GOT3 (cell line): ENCODE measurements at places on chromosomes 6 and 20.

DNA sequence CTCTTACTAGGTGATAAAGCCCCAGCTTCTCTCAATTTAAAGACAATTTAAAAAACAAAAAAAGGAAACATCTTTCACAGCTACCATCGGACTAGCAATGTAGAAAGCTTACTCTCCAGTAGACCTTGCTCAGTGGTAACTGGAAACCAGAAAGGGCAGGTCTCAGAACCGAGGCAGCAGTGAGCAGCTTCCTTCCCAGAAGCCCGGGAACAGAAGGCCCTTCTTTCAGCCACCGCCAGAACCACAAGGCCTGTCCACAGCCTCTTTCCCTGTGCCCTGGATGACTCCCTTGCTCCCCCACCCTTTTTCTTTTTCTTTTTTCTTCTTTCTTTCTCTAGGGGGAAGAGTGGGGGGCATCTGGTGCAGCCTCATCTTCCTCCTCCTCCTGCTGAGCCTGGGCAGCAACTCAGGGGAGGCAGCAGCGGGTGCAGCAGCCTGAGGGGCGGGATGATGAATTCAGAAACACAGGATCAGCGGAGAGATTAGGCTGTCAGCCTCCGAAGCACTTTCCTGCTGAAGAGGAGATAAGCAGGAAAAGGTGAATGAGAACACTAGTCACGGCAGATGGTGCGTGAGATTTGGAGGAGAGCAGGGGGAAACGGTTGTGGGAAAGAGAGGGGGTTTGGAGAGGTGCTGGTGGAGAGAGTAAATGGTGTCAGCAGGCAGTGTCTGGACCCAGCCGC is 158.5 kb downstream of the ID4 start:
- DNase-seq: no peak

GRCh38 chr20:32527052-32527446 is 58.1 kb downstream of the NOL4L start:
- no peak for DNase-seq

DNA sequence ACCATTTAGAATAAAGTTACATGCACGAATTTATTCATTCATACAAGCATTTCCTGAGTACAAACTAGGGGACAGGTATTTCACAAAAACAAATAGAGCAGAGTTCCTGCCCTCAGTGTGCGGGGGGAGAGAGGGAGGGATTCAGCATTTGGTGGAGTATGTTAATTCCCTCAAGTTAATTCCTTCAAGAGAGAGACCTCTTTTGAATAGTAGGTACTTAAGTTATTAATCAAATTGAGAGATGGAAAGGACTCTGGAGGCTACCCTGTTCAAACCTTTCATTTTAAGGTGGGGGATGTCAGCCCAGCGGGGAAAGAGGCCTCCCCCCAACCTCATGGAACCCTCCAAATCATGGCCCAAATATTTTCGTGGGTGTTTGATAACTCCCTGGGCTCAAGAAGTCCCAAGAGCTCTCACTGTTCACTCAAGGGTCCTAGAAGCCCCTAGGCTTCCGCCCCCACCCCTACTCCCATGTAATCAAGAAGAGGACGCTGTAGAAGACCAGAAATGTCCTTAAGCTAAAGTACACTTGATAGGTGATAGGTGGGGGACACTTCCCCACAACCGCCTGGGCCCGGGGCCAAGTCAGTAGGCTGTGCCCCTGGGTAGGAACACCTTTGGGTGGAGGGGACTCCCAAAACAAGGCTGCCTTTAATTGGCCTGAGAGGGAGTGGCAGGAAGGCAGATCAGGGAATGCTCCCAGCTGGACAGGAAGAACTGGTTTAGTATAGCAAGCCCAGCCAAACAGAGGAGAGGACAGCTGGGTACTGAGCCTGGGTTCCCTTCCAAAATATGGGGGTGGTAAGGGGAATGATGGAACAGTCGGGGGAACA is 2.9 kb downstream of the SDC4 start:
- no peak for DNase-seq

- DNase-seq: no peak
Observed at GRCh38 chr20:37992802-37993409, 40.4 kb downstream of the TTI1 start.

- no peak for DNase-seq
Observed at GRCh38 chr6:55704421-55704820, 125.4 kb upstream of the HMGCLL1 start.

DNA sequence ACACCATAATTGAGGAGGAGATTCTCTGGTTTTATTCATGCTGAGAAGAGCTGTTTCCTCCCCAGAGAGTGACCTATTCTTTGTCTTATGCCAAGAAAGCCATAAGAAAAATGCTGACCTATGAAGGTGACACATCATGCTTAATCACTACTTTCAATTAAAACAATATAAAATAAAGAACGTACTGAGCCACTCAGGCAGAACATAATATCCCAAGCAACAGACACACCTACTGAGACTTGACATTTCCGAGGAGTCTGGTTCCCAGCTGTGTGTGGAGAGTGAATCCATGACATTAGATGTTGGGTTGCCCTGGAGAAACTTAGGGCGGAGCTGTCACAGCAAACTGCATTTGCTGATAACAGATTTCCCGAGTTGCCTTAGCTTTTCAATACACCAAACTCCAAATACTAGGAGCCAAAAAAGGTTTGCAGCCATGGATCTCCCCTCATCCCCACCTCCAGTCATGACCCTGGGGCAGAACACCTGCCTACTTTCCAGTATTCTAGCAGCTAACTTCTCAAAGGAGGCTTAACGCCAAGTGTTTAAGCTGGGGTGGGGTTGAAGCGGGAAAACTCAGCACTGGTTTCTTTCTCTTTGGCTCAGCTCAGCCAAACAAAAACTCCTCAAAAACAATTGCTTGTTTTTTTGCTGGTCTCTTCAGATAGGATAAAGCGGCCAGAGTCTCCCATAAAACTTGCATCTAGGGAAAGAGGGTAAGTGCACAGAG is 92.2 kb downstream of the BACH2 start:
- DNase-seq: no peak

GRCh38 chr6:75012018-75012417 is 193.8 kb downstream of the COL12A1 start:
- no peak for DNase-seq

DNA sequence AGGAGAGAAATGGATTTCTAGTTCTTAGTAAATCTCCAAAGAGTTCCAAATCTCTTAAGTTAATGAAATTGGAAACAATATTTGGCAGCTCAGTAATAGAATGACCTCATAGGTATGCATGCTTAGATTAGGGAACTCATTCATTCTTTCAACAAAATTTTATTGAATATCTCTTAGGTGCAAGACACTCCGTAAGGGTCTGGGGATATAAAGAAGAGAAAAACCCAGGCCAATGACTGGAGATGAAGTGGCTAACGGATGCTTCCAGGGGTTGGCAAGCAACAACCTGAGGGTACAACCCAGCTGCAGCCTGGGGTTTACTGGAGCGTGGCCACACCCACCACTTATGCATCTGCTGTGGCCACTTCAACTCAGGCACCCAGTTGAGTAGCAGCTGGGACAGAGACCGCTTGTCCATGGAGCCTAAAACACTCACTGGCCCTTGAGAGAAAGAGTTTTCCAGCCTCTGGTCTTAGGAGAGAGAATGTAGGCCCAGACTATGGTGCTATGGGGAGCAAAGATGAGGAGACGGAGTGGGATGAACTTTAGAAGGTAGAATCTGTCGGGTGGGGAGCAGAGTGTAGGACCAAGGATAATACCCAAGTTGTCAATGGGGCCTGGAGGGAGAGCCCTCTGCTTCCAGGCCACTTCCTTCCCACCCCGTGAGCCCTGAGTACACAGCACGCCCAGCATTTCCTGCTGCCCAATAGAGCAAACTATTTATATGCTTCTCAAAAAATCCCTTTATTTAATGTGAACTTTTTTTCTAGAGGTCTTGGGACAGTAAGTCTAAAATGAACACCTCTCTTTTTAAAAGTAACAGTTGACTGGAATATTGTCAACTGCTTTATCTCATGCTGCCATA is 46.8 kb upstream of the PXDC1 start:
- no peak for DNase-seq

DNA sequence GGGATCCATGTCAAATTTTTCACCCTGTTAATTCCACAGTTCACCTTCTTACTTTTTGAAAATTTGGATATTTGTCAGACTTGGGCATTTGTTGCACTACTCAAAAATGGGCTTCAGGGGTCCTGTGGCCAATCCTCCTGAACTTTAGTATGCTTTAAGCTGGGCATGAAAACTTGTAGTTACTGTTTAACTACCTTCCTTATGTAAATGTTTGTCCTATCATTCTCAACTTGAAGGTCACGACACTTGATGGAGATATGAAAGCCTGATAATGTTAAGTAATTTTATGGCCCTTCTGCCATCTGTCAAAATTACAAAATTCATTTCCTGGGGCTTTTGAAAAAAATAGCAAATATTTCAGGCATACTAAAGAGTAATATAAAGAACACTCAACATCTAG is 4.2 kb upstream of the ZNF311 start:
- DNase-seq: no peak

DNA sequence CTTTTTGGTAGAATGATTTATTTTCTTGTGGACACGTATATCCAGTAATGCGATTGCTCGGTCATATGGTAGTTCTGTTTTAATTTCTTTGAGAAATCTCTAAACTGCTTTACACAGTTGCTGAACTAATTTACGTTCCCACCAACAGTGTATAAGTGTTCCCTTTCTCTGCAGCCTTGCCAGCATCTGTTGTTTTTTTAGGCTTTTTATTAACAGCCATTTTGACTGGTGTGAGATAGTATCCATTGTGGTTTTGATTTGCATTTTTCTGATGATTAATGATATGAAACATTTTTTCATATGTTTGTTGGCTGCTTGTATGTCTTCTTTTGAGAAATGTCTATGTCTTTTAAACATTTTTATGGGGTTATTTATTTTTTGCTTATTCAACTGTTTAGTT is 196.7 kb downstream of the MOXD1 start:
- no peak for DNase-seq

- DNase-seq: no peak
Observed at GRCh38 chr6:46757214-46757596, 10.5 kb downstream of the ANKRD66 start.

DNA sequence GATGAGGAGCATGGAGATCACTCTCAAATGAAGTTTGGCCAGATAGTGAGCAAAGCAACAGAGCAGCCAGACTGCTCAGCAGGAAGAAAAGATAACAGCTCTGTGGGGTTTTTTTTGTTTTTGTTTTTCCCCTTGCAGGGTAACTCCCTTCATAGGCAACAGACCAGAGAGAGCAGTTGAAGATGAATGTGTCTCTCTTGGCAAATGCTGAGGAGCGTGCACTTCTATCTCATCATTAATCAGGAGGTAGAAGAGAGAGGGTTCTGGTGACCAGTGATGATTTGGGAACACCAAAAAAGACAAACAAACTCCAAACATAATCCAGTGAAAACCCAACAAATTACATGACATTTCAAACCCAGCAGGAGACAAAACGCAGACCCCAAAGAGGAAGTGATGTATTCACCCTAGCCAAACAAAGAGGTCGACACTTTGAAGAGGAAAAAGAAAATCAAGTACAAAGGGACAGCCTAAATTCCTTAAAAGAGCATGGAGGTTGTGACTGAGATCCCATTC is 66.2 kb upstream of the RREB1 start:
- DNase-seq: no peak
